Esophagus muscularis mucosa (tissue), 4 donors: ENCODE measurements at places on chromosomes 13 and 19. TPM values are rescaled to one million over a fixed set of nuclear protein-coding genes. Genes with fewer than 3 reads are reported as not detected.

DNA sequence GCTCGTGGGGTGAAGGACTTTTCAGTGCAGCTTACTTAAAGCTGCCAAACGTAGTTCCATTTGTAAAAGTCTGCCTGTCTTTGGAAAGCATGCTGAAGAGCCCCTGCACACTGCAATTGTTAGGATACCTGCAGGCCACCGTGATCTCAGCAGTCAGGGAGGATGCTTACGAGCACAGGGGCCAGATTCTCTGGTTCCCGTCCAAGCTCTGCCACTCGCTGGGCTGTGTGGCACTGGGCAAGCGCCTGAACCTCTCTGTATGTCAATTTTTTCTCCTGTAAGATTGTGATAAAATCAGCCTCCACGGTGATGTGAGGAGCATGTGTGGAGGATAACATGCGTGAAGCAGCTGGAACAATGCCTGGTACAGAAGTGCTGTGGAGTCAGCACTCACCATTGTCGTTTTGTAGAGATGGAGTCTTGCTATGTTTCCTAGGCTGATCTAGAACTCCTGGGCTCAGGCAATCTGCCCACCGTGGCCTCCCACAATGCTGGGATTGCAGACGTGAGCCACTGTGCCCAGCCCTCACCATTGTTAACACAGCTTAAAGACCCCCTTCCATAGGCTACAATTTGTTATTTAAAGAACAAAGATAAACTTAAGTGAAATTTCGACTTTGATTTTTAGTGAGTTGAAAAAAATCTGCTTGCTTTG lies 3.5 kb downstream of the ADPRHL1 start:
- DNase-seq, result no peak

GRCh38 chr19:30711296-30711695 lies 339.1 kb downstream of the ZNF536 start:
- DNase-seq, result no peak

DNA sequence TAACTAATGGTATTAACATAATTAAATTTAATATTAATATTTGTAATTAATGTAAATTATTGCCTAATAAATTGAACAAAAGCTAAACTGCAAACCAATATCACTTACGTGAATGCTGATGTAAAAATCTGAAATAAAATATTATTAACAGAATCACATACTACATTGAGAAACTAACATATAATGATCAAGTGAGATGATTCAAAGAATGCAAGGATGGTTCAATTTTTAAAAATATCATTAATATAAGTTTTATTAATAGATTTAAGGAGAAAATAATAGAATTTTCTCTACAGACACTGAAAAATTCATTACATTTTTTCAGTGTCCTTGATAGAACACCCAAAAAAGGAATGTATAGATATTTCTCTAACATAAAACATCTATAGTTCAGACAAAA lies 23.5 kb upstream of the EBPL start:
- no peak for DNase-seq

DNA sequence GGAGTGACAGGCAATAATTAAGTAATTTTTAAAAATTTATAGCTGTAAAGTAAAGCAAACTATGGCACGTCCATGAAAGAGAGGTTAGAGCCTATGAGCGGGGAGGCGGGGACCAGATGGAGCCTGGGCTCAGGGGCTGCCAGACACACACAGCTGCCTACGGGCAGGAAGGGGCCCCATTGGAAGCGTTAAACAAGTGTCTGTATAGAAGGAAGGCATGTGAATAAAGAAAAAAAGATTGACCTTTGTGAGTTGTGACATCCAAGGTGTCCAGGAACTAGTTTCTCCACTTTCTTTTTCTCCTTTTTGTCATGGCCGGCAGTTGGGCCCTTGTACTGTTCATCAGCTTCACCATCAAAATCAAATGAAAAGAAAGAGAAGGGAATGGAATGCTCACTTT lies 56.8 kb downstream of the LRCH1 start:
- peak; percentile 24 for DNase-seq

DNA sequence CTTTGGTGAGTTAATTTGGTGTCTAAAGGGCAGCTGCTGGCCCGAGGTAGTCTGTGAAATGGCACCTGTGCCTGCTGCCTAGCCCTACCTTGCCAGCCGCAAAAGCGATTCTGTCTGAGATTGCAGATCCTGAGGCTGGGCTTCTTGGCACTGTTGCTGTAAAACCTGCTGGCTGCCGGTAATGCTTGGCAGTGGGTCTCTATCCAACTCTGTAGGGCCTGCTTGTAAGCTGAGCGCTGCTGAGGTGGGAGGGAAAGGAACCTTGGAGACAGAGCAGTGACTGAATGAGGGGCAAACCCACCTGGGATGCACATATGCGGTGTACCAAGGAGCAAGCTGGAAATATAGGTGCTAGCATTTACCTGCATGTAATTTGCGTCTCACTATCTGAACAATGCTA lies 11.7 kb downstream of the LCP1 start:
- no peak for DNase-seq

DNA sequence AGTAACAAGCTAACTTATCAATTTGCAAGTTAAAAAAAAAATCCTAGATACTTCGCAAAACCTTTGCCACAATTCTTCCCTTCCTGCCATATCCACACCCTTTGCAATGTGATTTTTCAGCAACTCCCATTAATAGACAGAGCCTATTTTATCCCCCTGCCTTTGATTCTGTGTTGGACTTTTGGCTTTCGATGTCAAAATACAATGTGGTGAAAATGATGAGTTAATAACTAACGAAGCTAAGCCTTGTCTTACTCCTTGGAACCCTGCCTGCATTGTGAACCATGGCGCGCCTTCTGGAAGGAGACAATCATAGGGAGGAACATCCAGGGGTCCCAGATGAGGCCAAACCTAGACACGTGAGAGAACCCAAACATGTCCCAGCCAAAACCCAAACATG lies 6.4 kb downstream of the CYP4F2 start:
- DNase-seq, result peak; percentile 81

GRCh38 chr13:62171697-62172096 lies 756.0 kb upstream of the PCDH20 start:
- no peak for DNase-seq

DNA sequence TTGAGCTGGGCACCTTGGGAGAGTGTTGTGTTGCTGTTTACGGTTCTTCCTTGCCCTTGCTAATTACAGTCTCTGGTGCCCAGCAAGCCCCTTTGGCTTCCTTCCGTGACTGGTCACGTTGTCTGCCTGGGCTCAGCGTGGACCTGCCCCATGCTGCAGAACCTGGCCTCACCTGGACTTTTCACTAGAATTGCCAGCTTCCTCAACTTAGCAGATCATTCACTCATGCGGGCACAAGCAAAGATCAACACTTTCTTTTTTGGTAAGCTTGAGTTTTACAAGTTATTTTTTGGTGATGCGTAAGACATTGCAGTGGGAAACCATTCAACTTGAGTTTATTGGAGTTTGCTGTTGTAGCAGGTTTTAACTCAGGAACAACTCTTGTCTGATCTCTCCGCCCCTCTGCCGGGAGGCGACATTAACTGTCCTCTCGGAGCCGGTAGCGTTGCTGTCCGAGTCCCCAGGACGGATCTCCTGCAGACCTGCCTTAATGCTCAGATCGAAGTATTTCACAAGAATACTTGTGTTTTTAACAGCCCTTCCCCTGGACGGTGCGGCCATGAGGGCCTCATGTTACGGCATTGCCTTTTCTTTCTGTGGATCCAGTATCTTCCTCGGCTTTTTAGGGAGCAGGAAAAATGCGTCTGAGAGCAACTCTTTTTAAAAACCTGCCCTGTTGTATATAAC lies 15.7 kb upstream of the TEX29 start:
- DNase-seq, result no peak

DNA sequence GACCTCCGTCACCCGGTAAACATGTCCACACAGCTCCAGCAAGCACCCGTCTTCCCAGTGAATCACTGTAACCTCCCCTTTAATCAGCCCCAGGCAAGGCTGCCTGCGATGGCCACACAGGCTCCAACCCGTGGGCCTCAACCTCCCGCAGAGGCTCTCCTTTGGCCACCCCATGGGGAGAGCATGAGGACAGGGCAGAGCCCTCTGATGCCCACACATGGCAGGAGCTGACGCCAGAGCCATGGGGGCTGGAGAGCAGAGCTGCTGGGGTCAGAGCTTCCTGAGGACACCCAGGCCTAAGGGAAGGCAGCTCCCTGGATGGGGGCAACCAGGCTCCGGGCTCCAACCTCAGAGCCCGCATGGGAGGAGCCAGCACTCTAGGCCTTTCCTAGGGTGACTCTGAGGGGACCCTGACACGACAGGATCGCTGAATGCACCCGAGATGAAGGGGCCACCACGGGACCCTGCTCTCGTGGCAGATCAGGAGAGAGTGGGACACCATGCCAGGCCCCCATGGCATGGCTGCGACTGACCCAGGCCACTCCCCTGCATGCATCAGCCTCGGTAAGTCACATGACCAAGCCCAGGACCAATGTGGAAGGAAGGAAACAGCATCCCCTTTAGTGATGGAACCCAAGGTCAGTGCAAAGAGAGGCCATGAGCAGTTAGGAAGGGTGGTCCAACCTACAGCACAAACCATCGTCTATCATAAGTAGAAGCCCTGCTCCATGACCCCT lies 9.0 kb upstream of the CEACAM5 start:
- peak; percentile 64 for DNase-seq

DNA sequence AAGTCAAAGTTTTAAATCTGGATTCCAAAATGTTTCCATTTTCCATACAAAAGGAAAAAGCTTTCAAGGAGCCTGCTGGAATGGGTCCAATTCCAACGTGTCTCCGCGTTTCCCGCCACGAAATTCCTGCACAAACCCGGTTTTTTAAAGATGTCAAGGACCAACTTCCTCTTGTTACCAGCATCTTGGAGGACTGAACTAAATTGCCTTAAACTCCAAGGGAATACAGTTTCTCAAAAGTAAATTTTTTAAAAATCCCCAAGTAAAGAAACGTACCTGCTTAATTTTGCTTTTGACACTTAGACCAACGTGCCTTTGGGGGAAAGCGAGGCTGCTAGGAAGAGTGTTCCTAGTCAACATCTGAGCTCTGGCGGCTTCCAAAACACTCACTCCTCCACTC lies 12.3 kb upstream of the SOX1 start:
- DNase-seq, result no peak

- DNase-seq, result no peak
Observed at GRCh38 chr19:30119180-30119908, 177.3 kb downstream of the URI1 start.

- no peak for DNase-seq
Observed at GRCh38 chr19:29550896-29551295, 25.1 kb downstream of the VSTM2B start.

GRCh38 chr19:461721-462551 lies 1.1 kb upstream of the SHC2 start:
- DNase-seq, result no peak

- no peak for DNase-seq
Observed at GRCh38 chr19:58546019-58546530, 2.2 kb downstream of the TRIM28 start.

DNA sequence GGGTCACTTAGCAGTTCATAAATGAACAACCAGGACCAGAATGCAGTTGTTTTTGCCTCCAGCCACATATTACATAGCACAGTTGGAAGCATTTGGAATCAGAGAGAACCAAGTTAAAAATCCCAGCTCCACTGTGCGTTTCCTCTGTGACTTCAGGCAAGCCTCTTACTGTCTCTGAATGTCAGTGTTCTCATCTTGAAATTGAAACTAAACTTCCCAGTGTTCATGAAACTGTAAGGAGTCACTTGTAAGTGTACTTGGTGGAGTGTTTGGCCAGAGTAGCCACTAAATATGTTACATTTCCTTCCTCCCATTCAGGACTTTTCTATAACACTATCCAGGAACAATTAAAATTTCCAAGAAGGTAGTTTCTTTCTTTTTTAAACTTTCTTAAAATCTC lies 276.8 kb downstream of the KCNRG start:
- no peak for DNase-seq

DNA sequence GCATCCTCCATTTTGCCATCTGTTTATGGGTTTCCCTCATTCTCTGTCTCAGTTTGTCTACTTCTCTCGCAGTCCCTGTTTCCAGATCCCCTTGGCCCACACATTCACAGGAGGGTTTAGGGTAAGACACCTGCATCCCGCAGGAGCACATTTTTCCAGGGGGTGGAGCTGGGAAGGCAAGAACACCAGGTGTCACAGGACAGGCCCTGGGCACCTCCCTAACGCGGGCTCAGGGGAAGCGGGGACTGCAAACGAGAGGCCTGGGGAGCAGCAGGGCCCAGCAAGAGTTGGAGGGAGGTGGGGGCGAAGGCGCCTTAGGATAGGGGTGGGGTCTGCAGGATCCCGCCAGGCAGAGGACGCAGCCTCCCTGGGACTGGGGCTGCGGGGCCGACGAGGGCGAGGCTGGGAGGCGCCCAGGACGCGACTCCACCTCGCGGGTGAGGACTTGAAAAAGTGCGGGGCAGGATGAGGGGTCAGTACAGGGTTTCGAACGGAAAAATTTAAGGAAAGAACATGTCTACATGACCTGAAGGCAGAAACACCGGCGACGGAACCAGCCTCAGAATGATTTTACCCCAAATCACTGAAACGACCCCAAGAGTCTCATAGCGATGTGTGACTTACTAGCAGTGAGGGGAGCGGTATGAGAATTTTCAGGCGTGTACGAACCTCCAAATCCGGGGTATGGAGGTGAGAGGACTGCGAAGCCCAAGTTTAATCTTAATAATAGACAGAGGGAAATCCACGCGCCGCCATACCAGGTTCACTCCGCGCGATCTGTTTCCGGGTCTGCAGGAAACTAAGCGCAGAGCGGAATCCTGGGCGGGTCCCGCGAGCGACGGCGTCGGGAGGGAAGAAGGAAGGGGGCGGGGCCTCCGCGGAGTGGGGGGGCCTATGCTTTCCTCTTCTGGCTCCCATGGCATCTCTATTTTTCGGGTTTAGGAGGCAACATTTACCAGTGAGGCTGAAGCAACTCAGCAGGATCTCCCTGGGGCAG lies 7.1 kb upstream of the ERVV-2 start:
- DNase-seq, result no peak

GRCh38 chr13:29039212-29039611 lies 219.1 kb downstream of the MTUS2 start:
- DNase-seq, result peak; percentile 45

DNA sequence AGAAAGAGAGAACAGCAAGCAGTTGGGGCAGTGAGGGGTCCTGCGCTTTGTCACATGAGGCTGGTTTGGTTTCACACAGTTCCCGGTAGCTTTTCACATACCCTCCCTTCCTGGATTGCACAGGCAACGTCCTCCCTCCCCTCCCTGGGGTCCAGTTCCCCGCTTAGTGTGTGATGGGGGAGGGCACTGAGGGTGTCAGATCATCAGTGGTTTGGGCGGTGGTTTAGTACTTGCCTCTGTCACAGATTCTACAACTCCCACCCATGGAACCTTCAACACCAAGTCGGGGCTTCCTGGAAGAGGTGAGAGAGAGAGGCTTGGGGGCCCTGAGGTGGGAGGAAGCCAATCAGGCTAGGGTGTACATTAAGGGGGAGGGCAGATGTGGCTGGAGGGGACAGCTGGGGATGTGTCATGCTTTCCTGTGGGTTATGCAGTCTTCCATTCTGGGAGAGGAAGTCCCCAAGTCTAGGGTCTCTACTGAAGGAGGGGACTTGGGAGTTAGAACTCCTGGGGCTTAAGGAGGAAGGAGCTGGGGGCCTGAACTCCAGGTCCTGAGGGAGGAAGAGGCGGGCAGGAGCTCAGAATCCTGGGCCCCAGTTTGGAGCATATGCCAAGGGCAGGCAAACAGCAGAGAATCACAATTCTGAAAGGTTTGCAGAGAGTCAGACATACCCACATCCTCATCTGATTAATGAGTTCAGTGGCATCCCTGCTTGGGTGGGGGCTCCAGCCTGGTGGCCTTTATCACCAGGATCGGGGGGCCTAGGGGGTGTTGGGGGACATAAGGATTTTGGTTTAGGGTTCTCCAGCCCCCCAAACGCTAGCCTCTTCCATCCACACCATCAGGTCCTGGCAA lies at the start of gene NKG7:
Gene NKG7 (minus strand): TSS at position 6 of the 856 bp plus-strand sequence. CDS start 119 bp downstream, outside the sequence.
- no peak for DNase-seq

The POLR1G gene
- 7.0 TPM for total RNA-seq

The ZBTB45 gene
- total RNA-seq, result 9.1 TPM

The C19orf33 gene
- total RNA-seq, result 8.6 TPM
